ENCODE measurements at places on chromosomes 16 and 17.

DNA sequence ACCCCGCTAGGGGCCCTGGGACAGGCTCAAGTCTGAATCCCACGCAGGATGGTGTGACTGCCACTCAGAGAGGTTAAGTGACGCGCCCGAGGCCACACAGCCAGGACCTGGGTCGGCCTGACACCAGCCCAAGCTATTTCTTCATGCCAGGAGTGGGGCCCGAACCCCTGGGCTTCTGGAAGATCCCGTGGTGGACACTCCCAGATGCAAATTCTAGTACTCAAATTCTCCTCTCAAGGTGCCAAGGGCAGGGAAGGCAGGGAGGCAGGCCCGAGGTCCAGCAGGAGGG lies 5.2 kb downstream of the IL17C start:
- no peak for DNase-seq

- DNase-seq: no peak
These were observed 633 bp downstream of the CDR2 start for GRCh38 chr16:22373662-22374310.

DNA sequence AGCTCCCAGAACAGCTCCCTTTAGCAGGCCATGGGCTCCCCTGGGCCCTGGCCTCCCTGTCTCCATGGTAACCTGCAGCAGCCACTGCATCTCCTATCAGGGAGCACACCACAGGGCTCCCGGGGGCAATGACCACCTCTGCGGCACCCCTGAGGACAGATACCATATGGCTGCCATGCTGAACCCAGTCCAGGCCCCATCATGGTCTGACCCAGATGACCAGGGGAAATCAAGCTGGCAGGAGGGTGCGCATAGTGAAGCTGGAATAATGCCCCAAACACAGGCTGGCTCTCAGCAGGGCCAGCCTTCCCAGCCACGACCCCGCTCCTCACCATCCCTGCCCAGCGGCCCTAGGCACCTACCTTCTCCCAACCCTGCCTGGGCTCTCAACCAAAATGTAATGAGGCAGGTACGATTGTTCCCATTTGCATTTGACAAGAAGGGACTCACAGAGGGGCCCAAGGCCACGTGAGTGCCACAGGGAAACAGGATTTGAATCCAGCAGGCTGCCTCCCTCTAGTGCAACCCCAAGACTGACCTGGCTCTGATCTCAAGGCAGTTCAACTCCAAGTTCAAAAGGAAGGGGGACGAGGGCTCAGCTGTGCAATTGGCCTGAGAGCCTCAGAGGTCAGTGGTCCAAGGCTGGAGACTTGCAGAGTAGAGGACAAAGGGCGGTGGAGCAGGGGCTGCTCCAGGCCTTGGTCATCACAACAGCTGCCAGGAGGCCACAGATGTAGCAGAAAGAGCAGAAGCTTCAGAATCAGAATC lies 2.4 kb downstream of the RUNDC3A start:
- DNase-seq: no peak

DNA sequence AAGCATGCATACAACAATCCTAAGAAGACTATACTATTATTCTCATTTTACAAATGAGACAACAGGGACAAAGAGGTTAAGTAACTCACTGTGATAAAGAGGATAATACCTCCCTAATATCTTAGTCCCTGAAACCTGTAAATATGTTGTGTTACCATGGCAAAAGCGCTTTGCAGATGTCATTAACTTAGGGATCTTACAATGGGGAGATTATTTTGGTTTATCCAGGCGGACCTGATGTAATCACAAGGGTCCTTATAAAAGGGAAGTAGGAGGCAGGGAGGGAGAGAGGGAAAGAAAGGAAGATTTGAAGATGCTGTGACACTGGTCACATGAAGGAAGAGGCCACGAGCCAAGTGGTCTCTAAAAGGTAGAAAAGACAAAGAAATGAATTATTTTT lies 164.7 kb downstream of the CNTNAP4 start:
- no peak for DNase-seq

DNA sequence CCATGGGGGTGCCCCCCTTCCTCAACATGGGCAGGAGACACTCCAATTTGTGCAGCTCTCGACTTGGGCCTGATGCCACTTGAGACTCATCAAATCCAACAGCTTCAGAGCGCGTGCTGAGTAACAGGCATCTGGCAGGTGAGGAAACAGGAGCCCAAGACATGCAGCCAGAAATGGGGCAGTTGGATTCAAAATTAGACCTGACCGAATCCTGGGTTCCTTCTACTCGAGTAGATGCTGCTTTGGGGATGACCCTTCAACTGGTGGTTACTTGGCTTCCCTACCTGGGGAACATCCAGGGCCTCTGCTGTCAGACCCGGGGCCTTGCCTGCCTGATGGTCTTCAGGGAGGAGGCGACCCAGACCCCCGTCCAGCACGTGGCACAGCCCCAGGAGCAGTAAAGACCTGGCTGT lies 488 bp upstream of the NTN3 start:
- no peak for DNase-seq

DNA sequence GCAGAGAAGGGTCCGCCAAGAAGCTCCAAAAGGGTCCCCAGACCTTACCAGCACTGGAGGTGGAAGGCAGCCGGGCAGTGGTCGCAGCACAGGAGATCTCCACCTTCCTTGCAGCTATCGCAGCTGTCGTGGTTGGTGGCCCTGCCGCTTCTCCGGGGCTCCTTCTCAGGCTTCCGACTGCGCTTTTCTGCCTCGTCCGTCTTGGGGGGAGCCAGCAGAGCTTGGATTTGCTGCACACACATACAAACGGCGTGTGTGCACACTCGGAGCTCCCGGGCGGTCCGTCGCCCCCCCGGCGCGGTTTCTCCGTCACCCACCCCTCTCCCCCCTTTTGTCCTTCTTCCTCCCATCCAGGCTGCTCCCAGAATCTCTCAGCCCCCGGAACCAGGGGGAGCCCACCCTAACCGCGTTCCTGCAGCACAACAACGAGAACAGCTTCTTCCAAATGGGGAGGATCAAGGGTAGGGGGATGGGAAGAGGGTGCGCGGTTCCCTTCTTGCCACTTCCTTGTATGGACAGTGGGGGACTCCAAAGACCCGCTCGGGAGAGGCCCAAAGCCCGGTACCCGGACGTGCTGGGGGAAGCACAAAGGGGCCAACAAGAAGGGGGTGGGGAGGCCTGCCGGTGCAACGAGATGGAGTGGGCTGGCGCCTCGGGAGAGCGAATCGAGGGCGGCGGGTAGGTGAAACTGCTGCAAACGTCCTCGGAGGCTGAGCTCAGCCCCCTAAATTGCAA lies 1.1 kb downstream of the PHF12 start:
- no peak for DNase-seq

DNA sequence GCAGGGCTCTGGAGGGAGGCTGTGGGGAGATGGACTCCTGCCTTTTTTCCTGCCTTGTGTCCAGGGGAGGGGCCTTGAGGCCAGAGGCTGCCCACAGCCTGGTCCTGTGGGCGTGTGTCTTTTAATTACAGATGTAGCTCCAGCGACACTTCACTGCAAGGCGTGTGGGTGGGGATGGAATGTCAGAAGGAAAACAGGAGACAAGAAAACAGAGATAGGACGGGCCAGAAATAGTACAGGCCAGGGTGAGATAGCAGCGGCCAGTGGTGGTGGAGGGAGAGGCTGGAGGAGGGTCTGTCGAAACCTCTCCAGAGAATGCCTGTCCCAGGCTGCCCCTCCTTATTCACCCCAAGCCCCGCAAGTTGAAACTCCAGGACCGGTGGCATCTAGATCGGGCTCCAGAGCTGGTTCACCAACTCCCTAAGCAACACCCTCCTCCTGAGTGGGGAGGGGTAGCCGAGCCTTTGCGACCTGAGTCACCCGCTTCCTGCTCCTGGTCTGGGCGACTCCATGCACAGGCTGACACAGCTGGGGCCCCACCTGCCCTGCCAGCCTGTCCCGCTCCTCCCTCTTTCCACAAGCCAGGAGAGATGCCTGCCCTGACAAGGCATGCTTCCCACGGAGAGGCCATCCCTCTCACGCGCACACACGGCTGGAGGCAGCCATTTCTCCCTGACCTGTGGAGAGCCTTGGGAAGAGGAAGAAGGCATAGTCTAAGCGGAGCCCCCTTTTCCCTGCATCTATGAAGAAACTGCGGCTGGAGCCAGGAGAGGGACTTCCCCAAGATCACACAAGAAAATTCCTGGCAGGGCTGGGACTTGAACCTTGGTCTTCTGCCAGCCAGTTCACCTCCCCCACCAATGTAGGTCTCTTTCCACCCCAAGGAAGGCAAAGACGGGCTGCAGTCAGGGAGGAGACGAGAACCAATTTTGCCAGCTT lies 6.6 kb upstream of the JUP start:
- peak; percentile 84 for DNase-seq

DNA sequence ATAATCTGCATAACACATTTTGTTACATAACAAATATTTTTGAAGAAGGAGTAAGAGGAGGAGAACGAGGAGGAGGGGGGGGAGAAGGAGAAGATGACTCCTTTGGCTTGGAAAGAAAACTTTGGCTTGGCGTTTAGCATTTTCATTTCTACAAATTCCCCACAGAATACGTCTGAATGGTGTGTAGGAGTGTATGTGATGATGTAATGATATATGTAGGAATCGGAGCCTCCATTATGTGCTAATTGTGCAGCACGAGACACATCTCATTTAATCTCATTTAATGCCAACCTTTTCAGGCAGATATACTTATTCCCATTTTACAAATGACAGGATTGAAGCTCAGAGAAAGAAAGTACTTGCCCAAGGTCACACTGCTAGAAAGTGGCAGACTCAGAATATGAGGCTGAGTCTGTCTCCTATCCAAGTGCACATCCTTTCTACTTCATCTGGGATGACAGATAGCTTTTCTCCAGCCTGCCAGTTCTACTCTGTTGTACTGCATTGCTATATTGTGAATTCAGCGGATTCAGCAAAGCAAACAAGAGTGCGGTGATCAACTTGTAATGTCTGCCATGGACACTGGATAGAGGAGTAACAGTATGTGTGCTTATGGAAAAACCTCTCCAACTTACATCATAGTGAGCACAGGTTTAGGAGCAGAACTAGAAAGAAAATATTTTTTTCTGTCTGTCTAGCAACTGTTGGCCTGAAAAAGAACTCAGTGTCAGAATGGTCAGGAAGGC lies 10.4 kb upstream of the SLC47A2 start:
- DNase-seq: no peak

DNA sequence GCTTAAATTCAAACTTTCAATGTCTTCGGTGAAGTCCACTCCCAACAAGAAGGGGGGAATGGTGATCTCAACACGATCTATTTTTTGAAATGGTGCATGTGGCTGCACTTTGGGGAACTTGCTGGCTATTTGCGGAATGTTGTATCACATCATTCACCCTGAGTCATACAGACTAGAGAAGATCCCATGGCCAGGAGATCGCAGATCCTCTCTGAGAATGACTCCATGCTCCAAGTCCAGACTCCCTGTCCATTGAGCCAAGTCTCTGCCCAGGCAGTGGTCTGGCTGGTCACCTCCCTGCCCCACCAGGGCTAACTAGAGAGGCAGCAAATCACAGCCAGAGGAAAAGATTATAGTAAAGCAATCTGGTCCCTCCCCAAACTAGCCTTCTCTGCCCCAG lies 120.6 kb downstream of the XYLT1 start:
- DNase-seq: no peak

GRCh38 chr16:28105954-28106353 lies 42.4 kb upstream of the GSG1L start:
- DNase-seq: no peak
